ENCODE measurements at places on chromosomes 5 and 9.

GRCh38 chr9:113991714-113992113, 86.4 kb downstream of the AMBP start:
- no peak for DNase-seq

GRCh38 chr5:40904994-40905306, 4.3 kb upstream of the C7 start:
- no peak for DNase-seq

GRCh38 chr9:136462664-136463063, 20.2 kb downstream of the SEC16A start:
- no peak for DNase-seq

- DNase-seq = no peak
Measured at GRCh38 chr5:147018812-147019211, 140.3 kb upstream of the PPP2R2B start.

GRCh38 chr9:113675475-113675941, 200.6 kb upstream of the ZNF618 start:
- no peak for DNase-seq

DNA sequence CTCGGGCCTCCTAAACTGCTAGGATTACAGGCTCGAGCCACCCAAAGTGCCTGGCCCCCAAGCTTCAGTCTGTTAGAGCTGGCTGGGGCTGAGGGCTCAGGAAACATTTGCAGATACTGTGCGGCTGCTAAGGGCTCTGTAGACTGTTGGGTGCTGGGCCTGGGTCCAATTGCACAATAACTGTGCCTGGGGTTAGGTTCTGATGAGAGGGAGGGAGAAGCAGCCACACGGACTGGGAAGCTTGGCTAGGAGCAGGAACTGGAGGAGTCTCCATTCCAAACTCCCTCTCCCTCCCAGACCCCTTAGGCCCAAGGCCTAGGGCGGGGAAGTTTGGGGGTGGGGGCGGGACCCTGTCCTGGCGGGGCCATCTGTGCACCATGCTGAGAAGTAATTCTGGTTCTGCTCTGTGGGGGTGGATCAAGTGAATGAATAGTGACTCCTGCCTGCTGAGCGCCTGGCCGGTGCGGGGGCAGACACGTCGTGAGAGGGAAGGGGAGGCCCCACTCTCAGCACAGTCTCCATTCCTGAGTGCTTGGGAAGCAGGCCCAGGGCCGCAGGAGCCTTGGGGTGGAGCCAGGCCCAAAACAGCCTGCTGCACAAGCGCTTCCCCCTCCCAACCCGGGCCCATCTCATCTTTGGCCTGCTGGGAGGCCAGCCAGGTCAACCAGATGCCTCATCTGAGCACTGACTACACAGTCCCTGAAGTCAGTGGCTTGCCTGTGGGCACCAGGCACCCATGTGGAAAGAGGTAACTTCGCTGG, 1.5 kb downstream of the ASS1 start:
- no peak for DNase-seq

DNA sequence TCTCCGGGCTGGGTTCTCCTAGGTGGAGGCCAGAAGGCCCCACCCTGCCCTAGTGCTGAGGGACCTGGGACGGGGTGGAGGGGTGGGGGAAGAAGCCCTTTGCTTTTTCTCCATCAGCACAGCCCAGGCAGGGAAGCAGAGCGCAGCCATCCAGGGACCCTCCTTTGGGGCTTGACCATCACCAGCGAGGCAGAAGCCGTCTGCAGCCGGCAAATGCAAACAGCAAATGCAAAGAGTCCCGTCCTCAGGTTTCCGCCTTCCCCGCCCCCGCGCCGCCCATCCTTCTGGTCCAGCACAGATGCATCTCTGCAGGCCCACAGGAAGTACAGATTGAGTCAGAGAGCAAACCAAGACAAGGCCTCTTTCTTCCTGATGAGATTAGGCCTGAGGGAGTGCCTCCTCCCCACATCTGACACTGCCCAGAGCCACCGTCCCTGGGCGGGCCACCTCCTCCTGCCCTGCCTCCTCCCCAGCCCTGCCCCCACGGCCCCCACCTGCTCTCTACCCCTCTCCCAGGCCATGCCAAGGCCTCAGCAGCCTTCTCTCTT, 23.4 kb downstream of the CORO2A start:
- no peak for DNase-seq
